ENCODE measurements at places on chromosomes 3 and 15.

- DNase-seq: peak; percentile 81
Observed at GRCh38 chr3:16520970-16521881, 7.7 kb upstream of the RFTN1 start.

DNA sequence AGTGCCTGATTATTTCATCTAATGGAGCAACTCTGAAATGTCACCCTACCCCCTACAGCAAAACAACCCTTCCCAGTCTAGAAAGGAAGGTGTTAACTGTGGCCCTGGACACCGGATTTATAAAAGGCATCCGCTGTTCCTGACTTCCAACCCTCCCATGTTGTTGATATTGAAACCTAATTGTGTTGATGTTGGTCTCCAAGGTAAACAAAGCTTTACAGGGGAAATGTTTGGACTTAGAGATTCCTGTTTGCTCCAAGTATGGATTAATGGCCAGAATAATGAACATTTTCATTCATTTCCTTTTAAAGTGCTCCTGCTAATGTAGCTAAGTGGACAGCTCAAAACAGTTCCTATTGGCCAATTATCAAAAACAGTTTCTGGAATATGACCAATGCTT lies 19.4 kb upstream of the LMCD1 start:
- DNase-seq: no peak

DNA sequence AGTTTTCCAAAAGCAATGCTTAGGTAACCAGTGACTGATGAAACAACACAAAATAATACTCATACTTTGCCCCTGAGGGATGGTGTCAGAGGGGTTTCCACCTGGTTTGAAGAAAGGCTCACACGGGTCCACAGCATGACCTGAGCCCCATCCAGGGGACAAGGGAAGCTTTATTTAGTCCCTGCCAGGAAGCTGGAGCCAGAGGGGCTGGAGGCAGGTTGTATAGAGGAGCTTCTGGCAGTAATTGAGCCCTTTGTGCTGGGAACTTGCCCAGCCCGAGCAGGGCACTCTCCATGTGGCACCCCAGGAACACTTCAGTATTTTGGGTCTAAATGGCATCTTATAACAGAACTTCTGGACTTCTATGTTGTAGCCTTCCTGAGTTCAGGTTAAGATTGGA lies 39.2 kb upstream of the EPHB1 start:
- no peak for DNase-seq

DNA sequence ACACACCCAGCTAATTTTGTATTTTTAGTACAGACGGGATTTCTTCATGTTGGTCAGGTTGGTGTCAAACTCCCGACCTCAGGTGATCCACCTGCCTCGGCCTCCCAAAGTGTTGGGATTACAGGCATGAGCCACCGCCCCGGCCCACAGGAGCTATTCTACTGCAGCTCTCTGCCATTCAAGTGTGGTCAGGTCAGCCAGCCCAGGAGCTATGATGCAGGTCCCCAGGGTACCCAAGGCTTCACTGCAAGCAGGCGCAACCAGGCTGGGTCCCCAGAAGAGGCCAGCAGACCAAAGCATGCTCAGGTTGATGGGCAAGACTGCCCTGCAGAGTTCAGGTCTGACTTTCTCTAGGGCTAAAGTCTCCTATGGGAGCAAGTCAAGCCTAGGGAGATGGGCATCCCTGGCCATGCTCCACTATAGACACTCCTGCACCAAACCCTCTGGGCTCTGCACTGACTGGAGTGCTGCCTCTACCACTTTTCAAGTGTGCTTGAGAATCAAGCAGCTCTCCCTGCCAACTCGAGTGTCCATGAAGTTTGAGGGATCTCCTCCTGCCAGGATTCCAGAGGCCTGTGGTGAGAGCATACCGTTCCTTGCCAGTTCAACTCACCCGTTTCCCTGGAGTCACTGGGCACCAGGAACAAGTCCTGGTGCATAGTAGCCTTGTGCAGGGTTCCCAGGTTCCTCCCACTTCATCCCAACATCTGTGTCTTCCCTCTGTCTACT lies 30.9 kb downstream of the MYO9A start:
- no peak for DNase-seq
